ELF-1 (cell line): ENCODE measurements at places on chromosomes 16 and 17.

DNA sequence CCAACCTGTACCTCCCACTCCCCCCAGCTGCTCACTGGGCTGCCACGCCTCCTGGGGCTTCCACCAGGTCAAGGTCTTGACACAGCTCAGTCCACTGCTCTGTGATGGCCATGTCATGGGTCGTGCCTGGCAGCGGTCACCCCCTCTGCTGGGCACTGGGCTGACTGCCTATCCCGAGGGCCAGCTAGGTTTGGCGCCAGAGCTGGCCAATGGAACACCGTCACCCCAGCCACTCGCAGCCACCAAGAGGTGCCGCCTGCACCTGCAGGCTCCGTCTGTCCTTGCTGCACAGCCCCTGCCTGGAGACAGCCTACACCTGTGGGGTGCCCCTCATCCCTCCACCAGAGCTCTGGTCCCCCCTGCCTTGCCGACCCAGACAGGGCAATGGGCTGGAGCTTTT lies 4.5 kb upstream of the RAB40C start:
- DNase-seq, result peak; percentile 35

- no peak for DNase-seq
Observed at GRCh38 chr16:4692460-4693295, 684 bp upstream of the NUDT16L1 start.

- no peak for DNase-seq
Observed at GRCh38 chr17:80819422-80820164, 172.0 kb upstream of the CHMP6 start.

- DNase-seq, result no peak
Observed at GRCh38 chr17:77378318-77379064, 237.7 kb downstream of the SEC14L1 start.

GRCh38 chr16:49528060-49528865 lies 154.7 kb downstream of the C16orf78 start:
- peak; percentile 64 for DNase-seq

DNA sequence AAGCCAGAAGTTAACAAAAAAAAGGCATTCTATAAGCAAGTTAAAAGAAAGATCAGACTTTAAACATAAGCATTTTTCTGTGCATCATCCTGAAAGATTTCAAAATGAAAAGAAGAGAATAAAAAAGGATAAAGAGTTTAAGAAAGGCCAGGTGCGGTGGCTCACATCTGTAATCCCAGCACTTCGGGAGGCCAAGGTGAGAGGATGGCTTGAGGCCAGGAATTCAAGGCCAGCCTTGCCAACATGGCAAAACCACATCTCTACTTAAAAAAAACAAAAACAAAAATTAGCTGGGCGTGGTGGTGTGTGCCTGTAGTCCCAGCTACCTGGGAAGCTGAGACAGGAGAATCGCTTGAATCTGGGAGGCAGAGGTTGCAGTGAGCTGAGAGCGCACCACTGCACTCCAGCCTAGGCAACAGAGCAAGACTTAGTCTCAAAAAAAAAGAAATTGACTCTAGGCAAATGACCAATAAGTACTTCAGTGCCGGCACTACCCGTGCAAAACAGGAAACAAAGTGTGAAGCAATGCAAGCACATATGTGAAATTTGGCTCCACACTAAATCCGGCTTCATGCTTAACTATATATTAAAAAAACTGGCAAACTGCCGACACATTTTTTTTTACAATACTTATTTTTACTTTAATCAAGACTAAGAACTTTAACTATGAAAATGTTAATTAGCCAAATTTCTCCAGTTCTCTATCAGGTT lies 83.2 kb upstream of the C17orf78 start:
- DNase-seq, result no peak

DNA sequence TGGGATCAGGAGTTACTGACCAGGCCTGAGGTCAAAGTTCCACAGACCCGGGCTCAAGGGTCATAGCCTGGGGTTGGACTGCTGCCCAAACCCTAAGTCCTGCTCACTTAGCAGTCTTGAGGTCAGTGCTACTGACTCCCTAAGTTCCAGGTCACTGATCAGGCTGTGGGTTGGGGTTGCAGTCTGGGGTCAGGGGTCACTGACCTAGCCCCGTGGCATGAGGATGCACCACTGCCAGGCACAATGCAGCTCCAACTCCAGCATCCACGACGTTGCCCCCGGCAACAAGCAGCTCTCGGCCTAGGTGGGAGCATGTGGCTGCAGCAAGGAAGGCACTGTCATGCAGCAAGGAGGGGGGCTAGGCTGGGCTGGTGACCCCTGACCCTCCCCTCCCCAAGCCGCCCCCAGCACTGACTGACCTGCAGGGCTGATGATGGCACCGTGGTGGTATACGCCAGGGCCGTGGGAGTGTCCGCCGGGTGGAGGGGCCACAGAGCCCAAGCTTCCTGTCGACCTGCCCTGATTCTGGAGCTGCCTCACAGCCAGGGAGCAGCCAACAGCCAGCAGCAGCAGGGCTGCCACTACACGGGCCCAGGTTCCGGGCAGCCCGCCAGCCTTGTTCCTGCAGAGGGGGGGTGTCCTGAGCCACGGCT lies 1.1 kb downstream of the GGT6 start:
- no peak for DNase-seq

- no peak for DNase-seq
Observed at GRCh38 chr17:65049085-65049756, 7.3 kb downstream of the GNA13 start.

DNA sequence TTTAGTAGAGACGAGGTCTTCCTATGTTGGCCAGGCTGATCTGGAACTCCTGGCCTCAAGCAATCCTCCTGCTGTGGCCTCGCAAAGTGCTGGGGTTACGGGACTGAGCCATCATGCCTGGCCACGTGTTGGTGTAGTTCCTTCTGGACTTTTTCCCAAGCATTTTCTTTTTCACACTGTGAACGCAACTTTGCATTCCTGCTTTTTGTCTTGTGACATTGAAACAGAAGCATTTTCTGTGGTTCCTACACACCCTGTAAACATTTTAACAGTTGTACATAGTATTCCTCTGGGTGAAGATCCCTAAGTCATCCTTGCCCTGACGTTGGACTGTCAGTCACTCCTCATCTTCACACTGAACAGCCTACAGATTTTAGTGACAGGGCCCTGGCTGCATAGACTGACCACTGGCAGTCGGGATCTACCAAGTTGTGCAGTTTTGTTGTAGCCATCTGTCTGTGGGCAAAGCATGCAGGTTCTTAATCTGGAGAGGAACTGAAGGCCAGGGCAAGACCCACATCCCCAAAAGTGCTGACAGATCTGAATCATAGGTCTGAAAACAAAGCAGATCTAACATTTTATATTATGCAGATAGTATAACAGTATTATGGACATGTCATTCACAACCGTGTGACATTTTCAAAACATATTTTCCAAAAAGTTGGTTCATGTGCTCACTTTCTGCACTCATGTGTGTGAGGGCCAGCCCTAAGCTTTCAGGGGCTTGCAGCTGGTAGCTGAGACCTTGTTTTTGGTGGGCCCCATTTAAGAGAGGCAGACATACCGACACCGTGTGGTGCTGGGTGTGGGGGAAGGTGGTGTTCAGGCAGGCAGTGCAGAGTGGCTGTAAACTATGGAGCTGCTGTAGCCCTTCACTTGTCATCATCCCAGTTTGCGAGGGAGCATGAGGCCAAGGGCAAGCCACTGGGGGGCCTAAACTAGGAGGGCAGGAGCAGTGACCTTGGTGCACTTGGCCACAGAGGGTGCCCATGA lies 59.9 kb downstream of the EPN2 start:
- no peak for DNase-seq

- DNase-seq, result no peak
Observed at GRCh38 chr16:1153480-1154160, 714 bp downstream of the CACNA1H start.

- DNase-seq, result no peak
Observed at GRCh38 chr16:69482410-69482991, 58.1 kb downstream of the CYB5B start.

- no peak for DNase-seq
Observed at GRCh38 chr17:58235821-58236220, 2.6 kb upstream of the LPO start.

DNA sequence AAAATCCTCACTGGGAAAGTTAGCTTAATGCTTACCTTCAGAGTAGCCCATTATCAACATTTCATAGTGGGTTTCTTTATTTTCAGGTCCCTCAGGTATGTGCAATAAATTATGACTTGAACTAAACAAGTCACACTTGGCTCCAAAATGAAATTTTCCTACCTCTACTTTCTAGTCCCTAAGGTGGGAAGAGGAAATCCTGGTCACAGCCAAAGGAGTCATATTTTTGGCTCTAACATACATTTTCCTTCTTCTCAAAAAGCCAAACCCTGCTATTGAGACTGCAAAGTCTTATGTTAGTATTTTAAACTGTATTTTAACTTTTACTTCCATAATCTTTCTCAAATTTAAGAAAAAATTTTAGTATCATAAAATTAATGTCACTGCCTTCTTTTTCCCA lies 128.9 kb downstream of the BRIP1 start:
- no peak for DNase-seq

DNA sequence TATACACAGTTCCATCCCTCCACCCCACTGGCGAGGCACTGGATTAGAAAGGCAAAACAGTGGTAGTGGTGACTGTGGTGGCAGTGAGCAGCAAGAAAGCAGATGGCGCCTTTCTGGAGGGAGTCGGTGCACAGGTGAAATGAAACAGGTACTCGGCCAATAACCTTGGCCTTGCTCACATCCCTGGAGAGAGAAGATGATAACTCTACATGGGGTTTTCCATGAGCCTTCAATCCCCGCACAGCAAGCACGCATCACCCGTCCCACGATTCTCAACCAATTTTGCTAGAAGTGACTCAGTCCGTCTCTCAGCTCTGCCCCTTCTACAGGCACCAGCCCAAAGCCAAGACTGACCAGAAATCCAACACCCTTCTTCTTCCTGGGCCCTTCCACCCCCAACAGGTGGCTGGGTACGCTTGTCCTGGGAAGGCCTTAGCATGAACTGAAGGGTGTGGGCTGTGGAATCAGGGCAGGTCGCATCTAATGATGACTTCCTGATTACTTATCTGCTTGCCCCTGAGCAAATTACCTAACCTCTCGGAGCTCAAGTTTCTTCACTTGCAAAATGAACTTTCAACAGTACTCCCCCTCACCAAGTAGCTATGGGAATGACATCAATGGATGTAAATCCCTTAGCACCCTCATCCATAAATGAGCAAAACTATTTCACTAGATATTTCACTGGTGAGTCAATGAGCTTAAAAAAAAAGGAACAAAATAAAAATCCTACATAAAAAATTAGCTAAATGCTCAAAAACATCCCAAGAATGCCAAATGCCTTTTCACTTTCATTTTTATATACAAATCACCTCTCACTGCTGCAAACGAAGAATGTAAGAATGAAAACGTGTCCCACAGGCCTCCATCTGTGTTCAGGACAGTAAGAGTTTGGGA lies 18.0 kb downstream of the XPO6 start:
- DNase-seq, result no peak

- peak; percentile 51 for DNase-seq
Observed at GRCh38 chr17:29682987-29683386, 60.3 kb upstream of the CORO6 start.

- DNase-seq, result peak; percentile 66
Observed at GRCh38 chr17:19004421-19005136, at the start of gene FAM83G. Gene FAM83G, minus strand, starts transcription at chr17:19004764. Its CDS starts 723 bp downstream, at chr17:19004041.

DNA sequence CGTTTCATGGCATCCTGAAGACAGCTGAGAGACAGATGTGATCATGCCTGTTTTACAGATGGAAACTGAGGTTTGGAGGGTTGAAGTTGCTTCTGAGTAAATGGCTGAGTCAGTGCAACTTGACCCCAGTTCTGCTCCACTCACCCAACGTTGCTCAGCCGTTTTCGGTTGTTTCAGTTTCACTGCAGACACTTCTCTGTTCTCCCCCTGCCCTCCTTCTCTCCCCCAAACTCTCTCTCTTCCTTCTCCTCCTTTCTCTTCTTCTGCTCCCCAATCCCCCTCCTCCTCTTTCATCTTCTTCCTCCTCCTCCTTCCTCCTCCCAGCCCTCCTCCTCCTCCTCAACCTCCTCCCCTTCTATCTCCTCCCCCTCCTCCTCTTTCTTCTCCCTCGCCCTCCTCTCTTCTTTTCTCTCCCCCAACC lies 9.4 kb upstream of the CEP20 start:
- no peak for DNase-seq

- peak; percentile 93 for DNase-seq
Observed at GRCh38 chr16:83727751-83728352, 79.9 kb upstream of the HSBP1 start.

GRCh38 chr17:16352667-16353316 lies 477 bp downstream of the CENPV start:
- peak; percentile 73 for DNase-seq

DNA sequence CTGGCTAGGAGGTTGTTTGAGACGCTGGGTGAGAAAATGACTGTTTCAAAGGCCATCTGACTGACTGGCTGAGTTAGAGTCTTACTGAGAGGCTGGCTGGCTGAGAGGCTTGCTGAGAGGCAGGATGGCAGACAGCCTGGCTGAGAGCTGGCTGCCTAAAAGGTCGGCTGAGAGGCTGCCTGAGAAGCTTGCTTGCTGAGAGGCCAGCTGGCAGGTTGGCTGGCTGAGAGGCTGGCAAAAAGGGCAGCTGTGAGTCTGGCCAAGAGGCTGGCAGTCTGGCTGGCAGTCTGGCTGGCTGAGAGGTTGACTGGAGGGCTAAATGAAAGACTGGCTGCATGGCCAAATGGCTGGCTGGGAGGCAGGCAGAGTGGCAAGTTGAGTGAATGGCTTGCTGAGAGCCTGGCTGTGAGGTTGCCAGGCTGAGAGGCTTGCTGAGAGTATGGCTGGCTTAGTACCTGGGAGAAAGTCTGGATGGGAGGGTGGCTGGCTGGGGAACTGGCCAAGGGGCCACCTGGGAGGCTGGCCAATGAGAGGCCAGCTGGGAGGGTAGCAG lies 35.3 kb upstream of the ACSM2B start:
- DNase-seq, result no peak

- no peak for DNase-seq
Observed at GRCh38 chr17:200586-200985, 19.1 kb upstream of the DOC2B start.

- DNase-seq, result no peak
Observed at GRCh38 chr17:40176754-40177110, 538 bp upstream of the RAPGEFL1 start.

- no peak for DNase-seq
Observed at GRCh38 chr17:79933863-79934652, 94.8 kb upstream of the CBX4 start.

DNA sequence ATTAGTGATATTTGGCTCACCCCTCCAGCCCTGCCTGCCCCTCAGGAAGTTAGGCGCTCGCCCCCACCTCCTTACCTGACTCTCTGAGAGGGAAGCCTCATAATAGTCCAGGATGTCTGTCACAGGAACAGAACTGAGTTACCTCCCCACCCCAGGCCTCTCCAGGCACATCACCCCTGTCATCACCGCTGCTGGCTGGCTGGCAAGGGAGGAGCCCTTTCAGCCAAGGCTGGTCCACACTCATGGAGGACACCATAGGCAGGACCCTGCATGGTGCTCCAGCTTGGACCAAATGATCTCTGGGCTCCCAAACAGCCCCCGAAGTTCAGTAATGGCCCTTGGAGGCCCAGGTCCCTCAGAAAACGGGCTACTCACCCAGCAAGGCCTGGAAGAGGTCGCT lies 1.5 kb downstream of the DLG4 start:
- no peak for DNase-seq
